Pancreas (tissue), 10 donors: ENCODE measurements at places on chromosomes 6 and 20. TPM values are rescaled to one million over a fixed set of nuclear protein-coding genes. Genes with fewer than 3 reads are reported as not detected.

The PNPLA1 gene
- not detected for polyA plus RNA-seq

The LPIN3 gene
- 47.5 TPM for polyA plus RNA-seq

The EMILIN3 gene
- polyA plus RNA-seq = 0.23 TPM

The HSPA1L gene
- 1.0 TPM for polyA plus RNA-seq

DNA sequence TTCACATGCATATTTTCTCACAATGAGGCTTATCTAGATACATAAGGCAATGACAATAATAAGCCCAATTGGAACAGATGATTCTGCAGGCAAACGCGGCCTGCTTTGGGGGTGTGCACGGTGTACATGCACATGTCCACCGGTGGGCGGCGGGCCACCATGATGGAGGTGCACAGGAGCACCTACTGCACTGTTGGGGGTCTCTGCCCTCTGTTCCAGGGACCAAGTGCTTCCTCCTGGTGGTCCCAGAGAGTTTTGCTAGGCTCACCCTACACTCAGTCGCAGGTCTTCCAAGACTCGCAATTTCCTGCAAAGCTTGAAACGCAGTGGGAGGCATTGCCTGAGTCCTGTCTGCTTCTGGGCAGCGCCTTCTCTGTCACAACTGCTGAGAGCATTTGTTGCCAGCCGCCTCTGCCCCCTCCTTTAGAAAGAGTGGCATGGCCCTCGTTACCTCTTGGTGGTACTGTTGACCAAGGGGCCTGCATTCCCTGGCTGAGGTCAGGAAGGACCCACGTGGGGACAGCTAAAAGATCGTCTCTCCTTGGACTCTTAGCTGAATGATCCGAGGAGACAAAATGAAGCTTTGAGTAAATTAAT lies 135.3 kb downstream of the ERMARD start:
- peak; percentile 31 for DNase-seq
- H3K4me1 ChIP-seq = no peaks in the 10 kb centered on the region
- no peaks in the 10 kb centered on the region for H3K27me3 ChIP-seq
- H3K27ac ChIP-seq = no peak overlapping the region
- no peaks in the 10 kb centered on the region for H3K36me3 ChIP-seq

DNA sequence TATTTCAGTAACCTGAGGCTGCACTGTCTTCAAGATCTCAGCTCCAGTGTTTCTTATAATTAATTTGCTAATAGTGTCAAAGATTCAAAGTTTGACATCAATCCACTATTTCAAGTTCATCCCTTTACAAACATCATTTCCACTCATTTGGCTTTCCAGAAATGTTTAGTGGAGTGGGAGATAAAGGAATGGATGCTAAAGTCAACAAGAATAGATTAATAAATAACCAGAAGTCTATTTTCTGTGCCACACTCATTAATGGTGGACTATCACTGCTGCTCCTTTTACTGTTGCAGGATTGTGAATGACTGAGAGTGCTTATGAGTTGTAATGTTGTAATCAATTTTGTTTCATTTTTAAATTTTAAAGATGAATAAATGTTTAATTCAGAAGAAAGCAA lies 28.4 kb upstream of the EPM2A start:
- no peak overlapping the region for H3K4me3 ChIP-seq
- DNase-seq = no peak
- H3K27me3 ChIP-seq = no peaks in the 10 kb centered on the region
- H3K4me1 ChIP-seq = no peaks in the 10 kb centered on the region
- H3K36me3 ChIP-seq = no peaks in the 10 kb centered on the region
- H3K27ac ChIP-seq = no peak overlapping the region

GRCh38 chr6:17665132-17665531 lies 41.6 kb downstream of the NUP153 start:
- H3K27me3 ChIP-seq = no peaks in the 10 kb centered on the region
- DNase-seq = no peak
- peaks cover 50% of the 10 kb centered on the region for H3K36me3 ChIP-seq
- H3K27ac ChIP-seq = no peak overlapping the region
- H3K4me3 ChIP-seq = no peak overlapping the region

DNA sequence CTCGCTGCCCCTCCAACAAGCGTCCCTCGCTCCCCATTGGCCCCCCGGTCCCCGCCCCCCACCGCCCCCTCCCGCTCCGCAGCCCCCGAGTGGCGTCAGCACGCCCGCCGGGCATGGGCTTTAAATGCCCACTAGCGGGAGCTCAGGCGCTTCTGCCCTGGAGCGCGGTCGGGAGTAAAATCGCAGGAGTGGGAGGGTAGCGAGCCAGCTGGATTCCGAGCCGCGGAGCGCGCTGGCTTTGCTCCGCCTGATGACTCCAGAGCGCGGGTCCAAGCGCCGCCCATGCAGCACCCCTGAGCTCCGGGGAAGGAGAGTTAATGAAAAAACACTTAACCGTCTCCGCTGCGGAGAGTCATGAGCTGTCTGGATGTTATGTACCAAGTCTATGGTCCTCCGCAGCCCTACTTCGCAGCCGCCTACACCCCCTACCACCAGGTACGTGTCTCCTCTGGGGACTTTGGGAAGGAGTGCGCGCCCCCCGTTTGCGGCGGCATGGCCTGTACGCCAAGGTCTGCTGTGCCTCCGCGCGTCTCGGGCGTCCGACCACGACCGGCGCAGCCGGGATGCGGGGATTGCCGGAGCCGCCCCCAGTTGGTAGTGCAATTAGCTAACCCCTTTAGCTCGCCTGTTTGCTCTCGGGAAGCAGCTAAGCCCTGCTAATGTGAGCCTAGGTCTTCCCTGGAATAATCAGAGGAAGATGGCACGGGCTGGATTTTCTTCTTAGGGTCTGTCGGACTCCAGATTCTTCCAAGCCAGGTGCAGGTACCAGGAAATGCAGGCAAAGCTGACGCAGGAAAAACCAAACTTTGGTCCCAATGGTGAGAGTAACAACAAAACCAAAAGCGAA lies at the start of gene VGLL2:
TSS of gene VGLL2 (plus strand) at position 149 of the 847 bp plus-strand sequence. CDS start at position 355, 206 bp downstream.
- peaks cover 59% of the 10 kb centered on the region for H3K27me3 ChIP-seq
- peaks cover 6% of the 10 kb centered on the region for H3K4me1 ChIP-seq
- DNase-seq = peak; percentile 74

DNA sequence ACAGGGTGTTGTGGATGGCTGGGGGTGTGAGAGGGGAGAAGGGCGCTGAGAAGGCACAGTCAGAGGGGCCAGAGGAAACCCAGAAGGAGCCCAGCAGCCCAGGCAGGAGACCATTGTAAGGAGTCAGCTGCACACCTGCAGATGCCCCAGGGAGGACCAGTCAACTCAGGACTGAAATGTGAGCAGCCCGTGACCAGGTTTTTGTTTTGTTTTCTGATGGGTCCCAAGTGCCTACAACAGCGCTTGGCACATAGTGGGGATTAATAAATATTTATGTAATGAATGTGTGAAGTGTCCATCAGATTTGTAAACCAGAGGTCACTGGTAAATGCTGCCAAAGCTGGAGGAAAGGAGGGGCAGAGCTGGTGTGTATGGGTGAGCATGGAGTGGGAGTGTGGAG lies 30.2 kb downstream of the TRAM2 start:
- H3K27me3 ChIP-seq = no peaks in the 10 kb centered on the region
- DNase-seq = no peak
- peaks cover 12% of the 10 kb centered on the region for H3K4me1 ChIP-seq
- H3K4me3 ChIP-seq = no peak overlapping the region

GRCh38 chr20:44268802-44269201 lies 21.7 kb downstream of the GDAP1L1 start:
- DNase-seq = no peak
- no peaks in the 10 kb centered on the region for H3K4me1 ChIP-seq
- H3K27me3 ChIP-seq = no peaks in the 10 kb centered on the region
- H3K27ac ChIP-seq = no peak overlapping the region
- no peaks in the 10 kb centered on the region for H3K36me3 ChIP-seq

GRCh38 chr6:151186306-151186705 lies 53.5 kb upstream of the AKAP12 start:
- no peaks in the 10 kb centered on the region for H3K4me1 ChIP-seq
- no peak for DNase-seq
- H3K27me3 ChIP-seq = no peaks in the 10 kb centered on the region
- no peak overlapping the region for H3K27ac ChIP-seq
